H54 (cell line): ENCODE measurements at places on chromosomes 6 and 20.

DNA sequence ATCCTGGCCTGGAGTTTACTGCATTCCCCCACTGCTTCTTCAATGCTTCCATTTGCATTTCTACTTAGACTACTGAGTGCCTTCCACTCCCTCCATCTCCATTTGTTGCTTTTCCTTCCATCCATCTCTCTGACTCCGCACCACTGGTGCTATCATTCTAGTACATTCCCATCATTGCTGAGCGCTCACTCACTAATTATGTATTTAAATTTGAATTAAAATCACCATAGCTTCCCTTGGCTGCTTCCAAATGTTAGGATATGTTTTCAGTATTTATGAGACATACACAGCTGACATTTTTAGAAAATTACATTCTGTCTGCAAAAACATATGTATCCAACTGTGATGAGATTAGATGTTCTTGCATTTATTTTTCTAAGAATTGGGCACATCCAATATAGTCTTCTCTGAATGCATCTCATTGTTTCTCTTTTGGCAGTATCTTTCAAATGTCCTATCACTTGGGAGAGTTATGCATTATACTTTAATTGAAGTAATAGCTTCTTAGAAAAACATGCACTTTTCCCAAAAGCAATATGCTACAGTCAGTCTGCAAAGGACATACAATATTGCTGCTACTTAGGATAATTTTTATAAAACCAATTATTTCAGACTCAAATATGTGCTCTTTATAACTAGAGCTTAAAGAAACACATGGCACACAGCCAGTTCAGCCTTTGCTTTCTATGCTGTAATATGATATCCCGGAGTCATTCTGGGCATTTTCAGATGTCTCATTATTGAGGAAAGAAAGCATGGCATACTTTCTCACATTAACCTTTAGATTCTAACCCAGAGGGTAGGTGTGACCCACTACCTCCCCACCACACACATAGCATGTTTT lies 12.1 kb upstream of the COL21A1 start:
- no peak for DNase-seq

DNA sequence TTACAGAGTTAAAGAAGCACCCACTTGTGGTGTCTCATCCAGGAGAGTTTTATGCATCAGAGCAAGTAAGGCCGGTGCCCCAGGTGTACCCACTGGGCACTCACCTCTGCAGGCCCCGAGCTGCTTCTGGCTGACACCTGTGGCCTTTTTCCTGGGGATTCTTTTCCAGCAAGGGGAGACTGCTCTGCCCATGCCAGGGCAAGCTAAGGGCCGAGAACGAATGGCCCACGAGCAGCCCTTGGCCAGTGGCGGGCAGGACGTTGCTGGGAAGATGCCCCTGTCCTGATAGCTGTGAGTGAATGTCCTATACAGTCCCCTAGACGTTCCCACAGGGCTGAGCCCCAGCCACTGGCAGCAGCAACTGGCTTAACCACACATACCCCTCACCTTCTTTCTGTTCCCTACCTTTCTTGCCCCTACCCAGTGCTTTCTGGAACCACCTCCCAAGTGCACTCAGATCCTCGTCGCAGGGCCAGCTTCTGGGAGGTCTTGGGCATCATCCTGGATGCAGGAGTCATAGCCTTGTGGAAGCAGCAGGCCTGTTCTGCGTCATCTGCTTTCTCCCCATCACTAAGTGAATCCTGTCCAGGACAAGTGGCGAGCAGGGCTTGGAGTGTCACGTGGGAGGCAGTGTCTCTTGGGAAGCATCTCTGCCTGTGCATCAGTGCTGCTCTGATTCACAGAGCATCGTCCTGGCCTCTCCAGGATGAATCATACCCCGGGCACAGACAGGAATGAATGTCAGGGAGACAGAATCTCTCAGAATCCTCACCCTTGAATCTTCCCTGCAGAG lies 32.5 kb downstream of the SYNDIG1 start:
- DNase-seq, result peak; percentile 28

GRCh38 chr20:10521068-10521831 lies 86.1 kb downstream of the SLX4IP start:
- peak; percentile 11 for DNase-seq

GRCh38 chr6:84017709-84018452 lies 15.7 kb upstream of the MRAP2 start:
- DNase-seq, result no peak

DNA sequence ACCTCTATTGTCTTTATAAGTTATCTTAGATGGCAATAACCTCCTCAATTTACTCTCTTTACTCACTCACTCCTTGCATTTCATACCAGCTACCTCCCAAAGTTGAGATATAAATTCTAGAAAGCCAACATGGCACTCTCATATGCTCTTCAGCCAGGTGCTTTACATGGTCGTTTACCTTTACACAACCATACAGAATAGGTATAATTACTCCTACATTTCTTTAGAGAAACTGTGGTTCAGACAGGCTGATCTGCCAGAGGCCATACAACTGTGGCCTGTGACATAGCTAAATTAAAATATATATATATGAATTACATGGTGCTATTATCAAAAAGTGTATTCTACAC lies 45.7 kb downstream of the HBS1L start:
- no peak for DNase-seq

- DNase-seq, result no peak
These were observed 15.0 kb upstream of the KIF16B start for GRCh38 chr20:16588241-16588640.

GRCh38 chr6:11139051-11139960 lies 27.8 kb upstream of the ERVFRD-1 start:
- DNase-seq, result no peak

GRCh38 chr6:161226009-161226964 lies 47.6 kb downstream of the AGPAT4 start:
- no peak for DNase-seq

GRCh38 chr6:87197547-87197946 lies 42.2 kb downstream of the ZNF292 start:
- DNase-seq, result no peak

- no peak for DNase-seq
These were observed 14.3 kb downstream of the PHACTR2 start for GRCh38 chr6:143691900-143692636.

- DNase-seq, result no peak
These were observed 45.7 kb upstream of the IRF4 start for GRCh38 chr6:345747-346385.

- no peak for DNase-seq
These were observed 36.6 kb downstream of the ABHD12 start for GRCh38 chr20:25353747-25354705.

DNA sequence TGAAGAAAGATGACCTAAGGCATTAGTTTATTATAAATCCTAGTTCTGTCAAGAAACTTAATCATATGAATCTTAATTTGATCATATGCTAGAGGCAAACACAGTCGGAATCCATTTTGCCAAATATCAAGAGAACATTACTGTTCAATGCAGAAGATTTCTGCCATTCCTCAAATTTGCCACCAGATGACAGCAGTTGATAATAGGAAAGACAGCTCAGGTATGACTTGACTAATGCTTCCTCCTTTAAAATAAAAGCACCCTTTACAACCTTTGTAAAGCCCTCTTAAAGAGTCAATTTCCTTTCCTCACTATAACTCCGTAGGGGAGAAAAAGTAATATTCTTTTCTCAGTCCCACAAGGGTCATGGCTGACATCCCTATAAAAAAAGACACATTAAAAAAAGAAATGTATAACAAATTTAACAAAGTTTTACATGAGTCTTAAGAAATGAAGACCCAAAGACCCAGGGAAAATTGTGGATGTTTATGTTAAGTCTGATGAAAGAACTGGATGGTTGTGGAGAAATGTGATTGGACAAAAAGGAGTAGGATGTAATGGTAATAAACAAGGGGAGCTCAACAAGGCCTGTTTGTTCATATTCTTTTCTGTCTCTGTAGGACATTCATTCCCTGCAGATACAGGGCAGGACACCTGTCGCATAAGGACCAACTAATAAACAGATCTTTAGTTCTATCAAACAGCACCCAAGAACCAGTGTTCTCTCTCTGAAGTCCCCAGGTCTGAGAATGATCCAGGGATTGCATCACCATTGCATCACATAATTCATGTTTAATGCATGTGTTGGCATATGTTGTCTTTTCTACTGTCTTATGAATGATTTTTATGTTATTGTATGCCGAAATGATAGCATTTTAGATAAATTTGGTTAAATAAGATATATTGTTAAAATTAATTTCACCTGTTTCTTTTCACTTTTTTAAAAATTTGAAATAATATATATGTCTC lies 23.0 kb upstream of the IL17A start:
- no peak for DNase-seq

- no peak for DNase-seq
These were observed 3.4 kb upstream of the TBC1D7 start for GRCh38 chr6:13331516-13332348.

GRCh38 chr6:43093436-43094289 lies 17.5 kb downstream of the PTK7 start:
- DNase-seq, result peak; percentile 51

GRCh38 chr6:24738741-24739140 lies 19.8 kb upstream of the C6orf62 start:
- DNase-seq, result no peak

DNA sequence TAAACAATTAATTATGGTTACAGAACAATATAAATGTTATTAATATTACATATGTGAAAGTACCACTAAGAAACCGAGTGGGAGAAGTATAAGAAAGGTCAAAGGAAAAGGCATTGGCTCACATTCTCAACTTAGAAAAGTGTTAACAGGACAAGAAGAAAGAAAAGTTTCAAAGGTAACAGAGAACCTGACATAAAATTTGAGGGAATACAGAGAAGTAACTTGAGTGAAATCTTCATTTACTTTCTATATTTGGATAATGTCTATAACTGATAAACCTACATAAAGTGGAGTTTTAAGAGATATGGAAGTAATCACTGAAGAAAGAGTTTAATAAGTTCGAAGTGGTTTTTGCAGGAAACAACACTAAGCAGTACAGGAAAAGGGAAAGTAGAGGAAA lies 30.1 kb downstream of the REPS1 start:
- DNase-seq, result no peak

GRCh38 chr6:52620055-52620905 lies 43.4 kb upstream of the TRAM2 start:
- no peak for DNase-seq

DNA sequence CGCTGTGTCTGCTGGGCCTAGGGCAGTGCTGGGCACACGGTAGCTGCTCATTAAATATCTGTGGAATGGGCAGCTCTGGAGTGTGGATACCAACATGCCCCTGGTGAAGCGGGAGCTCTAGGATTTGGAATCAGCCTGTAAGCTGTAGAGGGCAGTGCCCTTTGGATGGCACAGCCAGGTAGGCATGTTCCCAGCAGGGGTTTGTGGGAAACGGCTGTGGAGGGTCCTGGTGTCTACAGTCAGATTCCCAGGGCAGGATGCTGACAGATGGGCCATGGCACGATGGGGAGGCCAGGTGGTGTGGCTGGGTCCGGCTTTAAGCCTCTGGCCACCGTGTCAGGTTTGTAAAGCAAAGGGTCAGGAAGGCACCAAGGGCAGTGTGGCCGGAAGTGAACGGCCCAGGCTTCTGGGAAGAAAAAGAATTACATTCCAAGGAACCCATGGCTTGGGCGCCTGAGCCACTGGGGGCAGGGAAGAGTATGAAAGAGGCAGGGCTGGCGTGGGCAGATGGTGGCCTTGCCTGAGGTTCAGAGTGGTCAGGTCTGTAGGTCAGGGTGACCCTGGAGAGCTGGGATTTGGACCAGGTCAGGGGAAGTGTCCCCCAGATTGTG lies 44.8 kb downstream of the UBE2V1 start:
- no peak for DNase-seq

DNA sequence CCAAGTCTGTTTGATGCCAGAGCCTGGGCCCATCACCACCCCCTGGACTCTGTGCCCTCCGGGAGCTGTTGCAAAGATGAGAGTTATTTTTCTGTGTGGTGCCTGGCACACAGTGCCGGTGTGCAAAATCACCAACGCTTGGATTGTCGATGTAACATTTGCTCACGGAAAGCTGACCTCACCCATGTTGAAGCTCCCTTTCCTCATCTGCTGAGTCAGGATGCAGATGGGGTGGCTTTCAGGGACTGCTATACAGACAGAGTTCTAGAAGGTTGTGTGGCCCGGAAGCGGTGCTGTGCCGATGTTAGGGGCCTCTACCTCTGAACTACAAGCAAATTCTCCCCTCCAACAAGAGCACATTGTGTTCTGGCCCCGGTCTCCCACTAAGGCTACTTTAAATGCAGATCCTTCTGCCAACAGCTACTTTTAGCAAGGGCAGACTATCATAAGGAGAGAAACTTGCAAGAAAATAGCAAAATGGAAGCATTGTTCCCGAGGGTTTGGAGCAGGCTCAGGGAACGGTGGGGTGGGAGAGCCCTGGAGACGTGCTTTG lies 34.0 kb downstream of the EYA2 start:
- DNase-seq, result no peak
